ENCODE measurements at places on chromosomes 2 and 18.

DNA sequence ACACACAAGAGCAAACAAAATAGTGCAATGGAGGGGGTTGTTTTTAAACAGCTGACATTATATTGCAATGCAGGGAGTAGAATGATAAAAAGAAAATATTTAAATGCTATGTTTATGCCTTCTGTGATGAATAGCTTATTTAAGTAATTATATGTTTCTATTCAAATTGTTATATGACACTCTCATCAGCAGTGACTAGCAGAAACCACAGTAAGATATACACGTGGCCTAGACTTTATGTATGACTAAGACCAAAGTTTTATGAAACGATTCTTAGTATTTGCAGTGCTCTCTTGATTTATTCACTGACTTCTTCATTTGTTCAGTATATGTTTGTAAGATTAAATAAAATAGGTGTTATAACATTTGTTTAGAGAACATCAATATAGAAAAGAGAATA, 26.1 kb upstream of the C1D start:
- no peak for DNase-seq

- DNase-seq, result no peak
Observed at GRCh38 chr18:399631-400135, 100.8 kb downstream of the COLEC12 start.

- no peak for DNase-seq
Observed at GRCh38 chr18:25052511-25052921, 299.4 kb downstream of the ZNF521 start.

GRCh38 chr2:11582862-11583752, 49.3 kb downstream of the GREB1 start:
- DNase-seq, result peak; percentile 79

DNA sequence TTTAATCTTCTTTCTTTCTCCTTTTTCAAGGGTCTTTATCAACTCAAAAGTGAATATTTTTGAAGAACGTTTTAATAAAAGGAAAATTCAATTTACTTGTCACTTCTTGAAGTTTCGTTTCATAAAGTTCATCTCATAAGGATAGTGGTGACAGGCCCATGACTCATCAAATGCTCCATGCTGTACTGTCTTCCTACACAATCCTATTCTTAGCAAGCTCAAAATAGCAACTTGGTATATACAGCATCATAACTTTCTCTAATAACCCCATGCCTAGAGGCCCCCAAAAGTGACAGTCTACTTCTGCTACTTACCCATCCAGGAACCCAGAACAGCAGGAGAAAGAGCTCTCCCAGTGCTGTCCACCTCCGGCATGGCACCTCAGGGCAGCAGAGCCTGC, 7.7 kb downstream of the FBXO15 start:
- DNase-seq, result peak; percentile 70

DNA sequence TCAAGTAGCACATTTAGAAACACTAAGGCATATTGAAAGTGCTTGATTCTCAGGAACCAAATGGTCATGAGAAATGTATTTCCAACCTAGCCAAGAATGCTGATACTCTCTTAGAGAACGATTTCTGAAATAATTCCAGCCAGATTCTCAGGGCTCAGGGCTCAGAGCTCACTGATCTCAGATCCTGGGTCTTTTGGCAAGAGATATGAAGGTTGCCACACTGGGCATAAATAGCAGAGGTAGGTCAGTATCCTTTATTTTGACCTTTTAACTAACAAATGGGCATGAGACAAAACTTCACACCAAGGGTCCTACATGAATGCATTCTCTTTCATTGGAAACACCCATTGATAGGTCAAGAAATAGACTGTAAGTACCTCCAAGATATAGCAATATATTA, 364.1 kb downstream of the ALK start:
- no peak for DNase-seq

- no peak for DNase-seq
Observed at GRCh38 chr2:46053564-46053963, 243.6 kb upstream of the EPAS1 start.

DNA sequence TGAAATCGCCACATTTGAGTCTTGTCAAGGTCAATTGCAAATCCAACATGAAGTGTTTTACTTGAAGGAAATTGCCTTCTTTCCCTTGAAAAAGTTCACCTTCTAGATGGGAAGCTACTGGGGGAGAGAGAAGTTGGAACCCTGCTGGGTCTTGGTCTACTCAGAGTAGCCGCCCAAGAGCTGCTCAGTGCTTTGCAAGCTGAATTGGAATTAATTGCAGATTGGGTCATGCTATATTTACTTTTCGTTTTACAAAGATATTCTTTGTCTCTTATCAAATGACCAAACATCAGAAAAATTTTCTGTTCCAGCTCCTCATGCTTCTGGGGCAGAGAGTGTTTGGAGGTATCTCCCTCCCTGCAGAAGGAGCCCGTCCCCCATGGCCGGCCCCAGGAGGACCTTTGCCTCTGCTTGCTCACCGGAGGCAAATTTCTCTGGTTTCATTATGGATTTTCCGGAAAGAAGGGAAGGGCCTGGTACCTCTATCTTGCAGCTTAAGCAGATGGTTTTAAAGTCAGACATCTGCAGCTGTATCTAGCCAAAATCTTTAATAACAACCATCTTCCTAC, 289.7 kb downstream of the MYT1L start:
- no peak for DNase-seq

DNA sequence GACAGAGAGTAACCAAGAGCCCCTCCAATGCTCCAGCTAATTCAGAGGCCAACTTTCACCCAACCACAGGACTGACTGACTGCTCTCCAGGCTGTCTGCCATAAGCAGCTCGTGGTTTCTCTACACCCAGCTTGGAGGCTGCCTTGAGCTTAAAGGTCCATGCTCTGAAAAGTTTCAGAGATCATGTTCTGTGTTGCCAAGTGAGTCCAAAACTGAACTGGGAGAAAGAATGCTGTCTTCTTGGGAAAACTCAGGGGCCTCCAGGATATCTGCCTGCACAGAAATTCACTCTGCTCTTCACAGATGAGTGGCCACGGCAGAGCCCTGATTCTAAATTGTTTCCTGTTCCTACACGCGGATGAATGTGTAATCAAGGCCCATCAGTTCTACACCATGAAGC, 51.1 kb downstream of the LPIN2 start:
- DNase-seq, result peak; percentile 52

DNA sequence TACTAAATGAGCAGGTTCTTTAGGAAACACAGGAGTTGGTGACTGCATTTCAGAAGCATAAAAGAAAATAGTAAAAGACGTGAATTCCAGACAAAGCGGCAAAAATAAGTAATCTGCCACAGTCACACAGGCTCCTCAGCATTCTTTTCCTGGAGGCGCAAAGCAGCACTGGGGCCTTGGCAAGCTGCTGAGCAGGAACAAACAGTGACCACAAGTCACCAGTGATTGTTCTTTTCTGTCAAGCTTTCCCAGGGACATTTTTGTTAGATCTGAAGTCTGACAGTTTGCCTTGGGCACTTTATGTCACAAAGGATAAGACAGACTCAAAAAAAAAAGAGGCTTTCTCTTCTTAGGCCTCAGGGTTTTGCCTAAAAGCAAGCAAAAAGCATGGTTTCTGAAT, 216.2 kb downstream of the CDH20 start:
- no peak for DNase-seq

GRCh38 chr2:1739961-1740715, 4.2 kb downstream of the PXDN start:
- DNase-seq, result no peak

DNA sequence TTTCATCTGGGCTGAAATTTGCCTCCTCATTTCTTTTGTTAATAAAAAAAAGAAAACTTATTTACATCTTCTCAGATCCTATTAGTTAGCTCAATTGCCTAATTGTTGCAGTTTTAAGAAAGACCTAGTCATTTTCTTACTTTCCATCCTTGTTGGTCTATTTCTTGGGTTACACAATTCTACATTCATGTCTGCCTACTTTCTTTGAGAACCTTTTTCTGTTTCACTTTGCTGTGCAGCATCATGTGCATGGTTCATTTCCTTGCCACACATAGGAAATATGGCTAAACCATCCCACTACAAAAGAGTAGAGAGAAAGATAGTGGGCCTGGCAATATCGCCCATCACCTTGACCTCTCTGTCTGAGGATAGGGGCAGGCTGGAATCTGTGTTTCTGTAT, 780.7 kb upstream of the FANCL start:
- DNase-seq, result no peak

DNA sequence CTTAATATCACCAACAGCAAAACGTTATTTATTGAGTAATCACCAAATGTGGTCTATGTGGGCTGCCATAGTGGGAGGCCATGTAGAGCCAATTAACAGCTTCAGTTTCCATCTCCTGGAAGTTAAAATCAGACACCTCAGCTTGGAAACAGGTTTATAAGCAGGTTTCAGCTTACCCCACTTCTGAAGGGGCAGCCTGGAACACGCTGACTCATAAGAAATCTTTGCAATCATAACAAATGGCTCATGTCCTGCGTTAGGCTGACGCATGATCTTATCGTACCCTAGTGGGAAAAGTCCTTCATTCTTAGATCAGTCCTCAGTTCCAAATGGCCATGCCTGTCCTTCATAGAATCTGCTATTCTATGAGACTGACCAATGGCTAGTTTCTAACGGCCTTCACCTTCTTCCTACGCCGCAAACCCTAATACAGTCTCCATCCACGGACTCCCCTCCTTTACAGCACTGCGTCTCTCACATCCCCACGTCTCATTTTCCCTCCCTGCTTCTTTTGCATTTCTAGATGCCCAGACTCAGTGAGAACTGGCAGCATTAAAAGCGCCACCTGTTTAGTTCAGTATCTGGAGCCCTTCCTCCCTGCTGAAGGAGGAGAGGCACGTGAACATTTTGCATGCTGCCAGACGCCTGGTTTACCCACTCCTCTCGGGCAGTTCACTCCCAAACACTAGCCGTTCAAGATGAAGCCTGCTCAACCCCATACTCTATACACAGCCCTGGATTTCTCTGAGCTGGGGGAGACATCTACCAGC, 24.2 kb upstream of the BZW1 start:
- peak; percentile 30 for DNase-seq

- peak; percentile 29 for DNase-seq
Observed at GRCh38 chr2:219045937-219046550, 4.7 kb upstream of the CFAP65 start.

GRCh38 chr2:68487773-68488355, 20.5 kb downstream of the APLF start:
- DNase-seq, result no peak

DNA sequence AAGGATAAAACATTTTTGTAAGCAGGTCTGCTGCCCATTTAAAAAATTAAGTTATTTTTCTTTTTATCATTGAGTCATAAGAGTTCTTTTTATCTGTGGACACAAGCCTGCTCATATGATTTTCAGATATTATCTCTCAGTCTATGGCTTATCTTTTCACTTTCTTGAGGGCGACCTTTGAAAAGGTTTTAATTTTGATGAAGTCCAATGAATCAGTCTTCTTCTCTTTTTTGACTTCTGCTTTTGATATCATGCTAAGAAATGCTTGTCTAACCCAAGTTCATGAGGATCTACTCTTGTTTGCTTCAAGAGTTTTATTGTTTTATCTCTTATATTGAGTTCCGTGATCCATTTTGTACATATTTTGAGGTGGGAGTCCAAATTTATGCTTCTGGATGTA, 36.5 kb downstream of the PSMD14 start:
- DNase-seq, result no peak

- peak; percentile 28 for DNase-seq
Observed at GRCh38 chr18:76494231-76495005, 624 bp downstream of the ZNF516 start.

GRCh38 chr2:191994749-191995148, 147.9 kb upstream of the CAVIN2 start:
- no peak for DNase-seq

DNA sequence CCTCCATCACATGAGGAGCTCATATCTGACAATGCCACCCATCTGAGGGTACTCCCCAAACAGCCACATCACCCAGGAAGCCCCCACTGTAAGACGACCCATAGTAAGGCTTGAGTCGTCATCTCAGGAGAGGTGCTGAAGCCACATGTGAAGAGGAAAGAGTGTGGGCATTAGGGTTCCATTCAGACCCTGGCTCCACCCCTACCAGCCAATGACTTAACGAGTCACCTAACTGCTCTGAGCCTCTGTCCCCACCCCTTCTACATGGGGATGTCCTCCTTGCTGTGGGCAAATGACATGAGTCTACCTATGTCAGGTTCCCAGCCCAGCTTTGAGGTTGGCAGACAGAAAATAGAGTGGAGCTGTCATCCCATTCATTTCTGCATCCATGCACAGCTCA, 46.3 kb downstream of the C1QL2 start:
- no peak for DNase-seq
